ENCODE measurements at places on chromosomes 16 and 17.

- no peak for DNase-seq
These were observed 109.0 kb downstream of the SYCE1L start for GRCh38 chr16:77308163-77308561.

DNA sequence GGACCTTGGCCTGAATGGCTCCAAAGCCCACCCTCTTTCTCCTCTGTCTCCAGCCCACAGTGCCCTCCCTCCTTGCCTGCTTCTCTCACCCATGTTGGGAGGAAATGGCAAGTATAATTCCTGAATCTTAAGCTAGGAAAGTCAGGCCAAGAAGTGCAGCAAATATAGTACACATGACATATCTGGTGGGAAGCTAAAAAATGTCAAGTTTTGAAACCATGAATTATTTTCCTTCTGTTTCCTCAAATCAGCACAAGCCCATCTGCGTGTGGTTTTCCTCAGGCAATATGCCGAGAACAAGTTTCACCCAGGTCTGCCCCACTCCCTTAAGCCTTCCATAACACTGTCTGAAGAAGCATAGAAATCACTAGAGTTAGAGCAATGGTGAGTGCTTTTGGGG is 502.8 kb upstream of the CDH11 start:
- no peak for DNase-seq

GRCh38 chr16:66250686-66251431 is 115.6 kb upstream of the CDH5 start:
- DNase-seq, result no peak

GRCh38 chr16:167122-167690 is 1.4 kb downstream of the HBM start:
- no peak for DNase-seq

GRCh38 chr17:39695089-39695474 is 4.8 kb upstream of the ERBB2 start:
- no peak for DNase-seq

DNA sequence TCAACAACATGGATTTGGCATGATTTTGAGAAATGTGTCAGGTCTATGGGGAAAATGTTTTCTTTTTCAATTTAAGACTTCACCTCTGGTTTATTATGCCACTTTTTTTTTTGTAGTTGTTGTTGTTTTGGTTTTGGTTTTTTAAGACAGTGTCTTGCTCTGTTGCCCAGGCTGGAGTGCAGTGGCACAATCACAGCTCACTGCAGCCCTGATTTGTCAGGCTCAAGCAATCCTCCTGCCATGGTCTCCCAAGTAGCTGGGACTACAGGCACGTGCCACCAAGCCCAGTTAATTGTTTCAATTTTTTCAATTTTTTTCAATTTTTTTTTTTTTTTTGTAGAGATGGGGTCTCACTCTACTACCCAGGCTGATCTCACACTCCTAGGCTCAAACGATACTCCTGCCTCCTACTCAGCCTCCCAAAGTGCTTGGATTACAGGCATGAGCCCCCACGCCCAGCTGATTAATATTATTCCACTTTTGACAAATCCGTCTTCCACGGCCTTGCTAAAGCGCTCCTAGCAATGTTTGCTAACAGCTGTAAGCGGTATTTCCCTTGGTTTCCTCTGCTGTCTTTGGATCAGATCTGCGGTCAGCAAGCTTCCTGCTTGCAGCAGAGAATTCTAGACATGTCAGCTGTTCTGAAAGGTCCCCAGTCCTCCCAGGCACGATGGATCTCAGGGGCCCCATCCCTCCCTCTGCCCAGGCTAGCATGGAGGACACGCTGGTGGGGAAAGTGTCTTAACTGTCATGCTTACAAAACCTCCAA is 7.0 kb upstream of the MILR1 start:
- peak; percentile 54 for DNase-seq

DNA sequence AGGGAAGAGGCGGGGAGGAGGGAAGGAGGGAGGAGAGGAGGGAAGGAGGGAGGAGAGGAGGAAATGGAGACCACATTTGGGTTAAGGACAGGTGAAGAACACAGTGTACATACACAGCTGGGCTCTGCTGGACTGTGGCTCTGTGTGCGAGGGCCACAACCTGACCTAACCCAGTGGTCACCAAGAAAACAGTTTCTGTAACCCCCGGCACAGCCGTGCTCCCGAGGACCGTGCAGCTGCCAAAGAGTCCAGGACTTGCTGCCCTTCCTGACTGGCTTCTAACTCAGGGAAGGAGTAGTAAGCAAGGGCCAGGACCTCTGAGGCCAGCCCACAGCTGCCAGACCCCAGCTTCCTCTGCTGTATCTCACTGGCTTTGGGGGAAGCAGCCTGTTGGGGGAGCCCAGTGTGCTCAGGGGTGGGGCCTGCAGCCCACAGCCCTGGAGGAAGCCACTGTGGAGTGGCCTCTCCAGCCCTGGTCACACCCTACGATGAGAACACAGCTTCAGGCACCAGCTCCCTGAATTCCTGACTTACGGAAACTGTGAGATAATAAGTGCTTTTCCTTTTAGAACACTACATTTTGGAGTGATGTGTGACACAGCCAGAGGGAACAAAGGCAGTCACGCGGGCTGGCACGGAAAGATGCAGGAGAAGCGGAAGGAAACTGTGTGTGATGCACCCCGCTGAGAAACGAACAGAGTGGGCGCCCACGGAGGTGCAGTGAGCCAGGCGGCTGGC is 32.3 kb downstream of the SLC7A5 start:
- no peak for DNase-seq

GRCh38 chr17:50452630-50453300 is 15.9 kb downstream of the CHAD start:
- DNase-seq, result no peak

DNA sequence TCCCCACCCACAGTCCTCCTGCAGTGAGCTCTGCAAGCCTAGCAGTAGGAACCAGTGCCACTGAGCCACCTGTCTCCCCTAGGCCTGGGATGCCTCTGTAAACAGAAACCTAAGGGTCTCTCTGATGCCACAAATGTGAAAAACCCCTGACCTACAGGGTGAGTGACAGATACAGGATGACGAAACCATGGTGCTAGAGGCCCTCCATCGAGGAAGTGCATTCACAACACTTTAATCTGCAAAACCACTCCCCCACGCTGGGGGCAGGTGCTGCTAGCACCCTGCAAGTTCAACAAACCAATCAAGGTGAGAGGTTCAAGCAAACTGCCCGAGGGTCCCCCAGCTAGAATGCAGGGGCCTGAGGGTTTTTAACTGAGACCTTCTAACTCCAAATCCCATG is 59.5 kb downstream of the CDYL2 start:
- DNase-seq, result no peak

- no peak for DNase-seq
These were observed 6.8 kb upstream of the MPRIP start for GRCh38 chr17:17035490-17035889.

All from T47D (cell line).